ENCODE measurements at places on chromosomes 16 and 17. TPM values are rescaled to one million over a fixed set of nuclear protein-coding genes. Genes with fewer than 3 reads are reported as not detected.

GRCh38 chr17:53996890-53997289, 174.2 kb downstream of the KIF2B start:
- DNase-seq = no peak

Gene TEKT1
- total RNA-seq = not detected

Gene RBFOX1
- total RNA-seq = 37.9 TPM

Gene ABI3
- 3.1 TPM for total RNA-seq

Gene NHERF2
- 22.1 TPM for total RNA-seq

Data from muscle of leg (tissue), 16 donors.